Keratinocyte (primary cell): ENCODE measurements at places on chromosomes 13 and 19.

- DNase-seq = no peak
Observed at GRCh38 chr19:30309176-30309575, 63.0 kb upstream of the ZNF536 start.

DNA sequence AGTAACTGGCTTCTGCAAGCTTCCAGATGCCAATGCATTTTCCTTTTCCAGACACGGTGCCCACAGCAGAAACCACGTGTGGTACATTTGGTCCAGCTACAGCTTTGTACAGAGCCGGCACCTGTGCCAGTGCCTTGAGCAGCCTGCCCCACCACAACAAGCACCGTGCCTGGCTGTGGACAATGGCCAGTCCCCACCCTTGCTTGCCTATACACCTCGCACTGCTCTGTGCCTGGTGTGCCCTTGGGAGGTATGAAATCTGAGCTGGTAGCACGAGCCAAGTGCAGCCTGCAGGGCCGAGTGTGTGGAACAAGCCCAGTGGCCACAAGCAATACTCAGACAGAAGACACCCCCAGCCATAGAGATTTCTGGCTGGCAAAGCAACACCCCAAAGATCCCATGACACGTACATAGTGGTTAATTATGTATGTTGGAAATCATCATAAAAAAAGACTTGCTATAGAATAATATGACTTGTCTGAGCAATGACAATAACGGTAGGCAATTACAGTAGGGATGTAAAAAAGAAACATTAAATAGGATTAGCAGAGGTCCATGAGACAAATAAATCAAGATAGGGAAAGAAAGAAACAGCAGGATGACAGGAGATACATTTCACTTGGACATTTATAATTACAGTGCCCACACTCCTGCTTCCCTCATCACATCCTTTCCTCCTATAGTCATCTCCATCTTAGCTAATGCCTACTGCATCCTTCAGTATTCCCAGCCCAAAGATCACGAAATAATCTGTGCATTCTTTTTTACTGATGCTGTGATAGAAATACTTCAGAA is 1399.5 kb downstream of the PCDH9 start:
- no peak for DNase-seq

GRCh38 chr19:45069056-45069455 is 7.2 kb downstream of the ZNF296 start:
- DNase-seq = no peak

GRCh38 chr13:69903081-69903480 is 204.5 kb upstream of the ATXN8OS start:
- no peak for DNase-seq

DNA sequence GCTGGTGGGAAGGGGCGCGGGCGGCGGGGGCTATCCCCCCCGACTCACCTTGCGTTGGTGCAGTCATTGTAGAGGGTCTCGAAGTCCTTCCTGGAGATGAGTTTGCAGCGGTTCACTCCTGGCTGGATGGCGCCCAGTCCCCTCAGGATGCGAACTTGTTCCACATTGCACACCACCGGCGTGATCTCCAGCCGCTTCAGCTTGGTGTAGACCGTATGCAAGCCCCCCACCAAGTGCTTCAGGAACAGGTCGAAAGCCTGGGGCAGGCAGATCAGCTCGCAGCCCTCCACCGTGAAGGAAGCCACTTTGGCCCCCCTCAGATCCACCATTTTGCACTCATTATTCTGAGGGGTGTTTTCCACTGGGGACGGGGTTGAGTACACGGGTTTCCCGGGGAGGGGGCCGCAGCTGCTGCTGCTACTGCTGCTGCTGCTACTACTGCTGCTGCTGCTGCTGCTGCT is 1.1 kb downstream of the DACH1 start:
- DNase-seq = no peak
